KBM-7 (cell line): ENCODE measurements at places on chromosomes 3 and 15.
A peak's percentile ranks its signal among the peaks of the same experiment; 100 is the strongest.

GRCh38 chr3:69385723-69386555 lies at the start of gene FRMD4B:
TSS of gene FRMD4B (minus strand) at chr3:69386088. CDS start at chr3:69385989, 99 bp downstream.
- DNase-seq, result peak; percentile 71

- DNase-seq, result no peak
Measured at GRCh38 chr15:91609231-91609630, 244.3 kb upstream of the SLCO3A1 start.

GRCh38 chr3:31235062-31235700 lies 297.5 kb upstream of the STT3B start:
- no peak for DNase-seq

- no peak for DNase-seq
Measured at GRCh38 chr3:115336836-115337235, 189.7 kb upstream of the ZBTB20 start.

DNA sequence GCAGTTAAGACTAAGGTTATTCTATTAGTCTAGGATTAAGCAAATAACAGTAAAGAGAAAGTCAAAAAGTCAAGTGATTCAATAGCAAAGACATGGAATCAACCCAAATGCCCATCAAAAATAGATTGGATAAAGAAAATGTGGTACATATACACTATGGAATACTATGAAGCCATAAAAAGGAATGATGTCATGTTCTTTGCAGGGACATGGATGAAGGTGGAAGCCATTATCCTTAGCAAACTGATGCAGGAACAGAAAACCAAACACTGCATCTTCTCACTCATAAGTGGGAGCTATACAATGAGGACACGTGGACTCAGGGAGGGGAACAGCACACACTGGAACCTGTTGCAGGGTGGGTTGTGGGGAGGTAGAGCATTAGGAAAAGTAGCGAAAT lies 29.0 kb downstream of the UNC13C start:
- DNase-seq, result no peak

- DNase-seq, result no peak
Measured at GRCh38 chr15:74958320-74958907, 1.8 kb upstream of the RPP25 start.
